ENCODE measurements at places on chromosomes 6 and 20.

- no peak for DNase-seq
Measured at GRCh38 chr20:45949542-45950329, 15.3 kb downstream of the PCIF1 start.

DNA sequence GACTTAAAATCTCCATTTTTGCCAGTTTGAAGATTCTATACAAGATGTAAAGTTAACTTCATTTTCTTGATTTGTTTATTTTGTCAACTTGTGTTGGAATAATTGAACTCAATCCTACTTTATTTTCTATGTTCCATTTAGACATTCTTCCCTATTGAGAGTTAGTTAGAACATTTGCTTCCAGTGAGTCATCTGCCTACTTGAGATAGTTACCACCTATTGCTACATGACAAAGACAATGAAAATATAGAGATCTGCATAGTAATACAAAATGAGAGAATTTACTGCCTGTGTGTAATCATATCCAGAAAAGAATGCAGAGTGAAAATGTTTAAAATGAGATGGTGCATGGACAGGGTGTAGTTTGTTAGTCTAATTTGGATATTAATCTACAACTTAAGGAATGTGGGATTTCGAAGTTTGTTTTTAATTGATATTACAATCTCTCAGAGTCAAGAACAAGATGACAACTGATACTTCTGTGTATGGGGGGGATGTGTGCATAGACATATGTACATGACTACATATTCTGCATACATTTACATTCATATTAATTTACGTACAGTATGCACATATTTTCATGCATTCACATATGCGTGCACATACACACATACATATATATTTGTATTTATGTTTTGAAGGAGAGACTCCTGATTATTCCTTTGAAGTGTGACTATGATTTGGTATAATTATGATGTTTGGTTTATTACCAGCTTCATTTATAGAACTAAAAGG lies 420.1 kb downstream of the NKAIN2 start:
- no peak for DNase-seq

DNA sequence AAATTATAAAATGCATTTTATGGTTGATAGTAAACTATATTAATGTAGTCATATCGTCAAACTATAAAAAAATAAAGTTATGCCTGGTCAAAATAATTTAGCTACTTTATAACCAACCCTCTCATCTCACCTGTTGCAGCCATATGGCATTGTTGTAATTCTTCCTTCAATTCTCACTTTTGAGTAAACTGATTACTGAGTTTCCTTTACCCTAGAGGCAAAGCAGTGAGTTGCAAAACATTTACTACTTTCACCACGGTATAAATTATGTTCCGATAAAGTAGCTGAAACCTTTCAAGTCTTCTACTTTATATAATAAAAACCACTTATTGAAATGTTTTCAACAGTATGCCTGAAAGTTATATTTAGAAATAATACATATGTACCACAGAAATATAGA lies 113.8 kb downstream of the AHI1 start:
- no peak for DNase-seq

DNA sequence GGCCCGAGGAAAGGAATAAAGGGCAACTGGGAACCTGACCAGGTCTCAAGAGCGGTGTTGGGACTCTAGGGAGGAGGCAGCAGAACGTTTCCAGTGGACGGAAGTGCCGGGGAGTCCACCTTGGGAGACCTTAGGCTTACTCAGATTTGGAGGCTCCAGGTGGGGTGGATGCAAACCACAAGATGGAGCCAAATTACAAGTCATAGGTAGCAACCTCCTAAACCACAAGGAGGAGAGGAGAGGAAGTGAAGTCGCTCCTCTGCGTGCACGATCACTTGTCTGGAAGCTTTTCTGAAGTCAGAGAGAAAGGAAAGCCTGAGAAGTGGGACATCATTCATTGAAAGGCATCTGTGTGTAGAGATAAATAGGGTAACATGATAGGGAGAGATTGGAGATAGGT lies 9.3 kb downstream of the HLA-DOA start:
- DNase-seq = no peak

- no peak for DNase-seq
Measured at GRCh38 chr6:39137245-39137644, 22.3 kb upstream of the SAYSD1 start.

DNA sequence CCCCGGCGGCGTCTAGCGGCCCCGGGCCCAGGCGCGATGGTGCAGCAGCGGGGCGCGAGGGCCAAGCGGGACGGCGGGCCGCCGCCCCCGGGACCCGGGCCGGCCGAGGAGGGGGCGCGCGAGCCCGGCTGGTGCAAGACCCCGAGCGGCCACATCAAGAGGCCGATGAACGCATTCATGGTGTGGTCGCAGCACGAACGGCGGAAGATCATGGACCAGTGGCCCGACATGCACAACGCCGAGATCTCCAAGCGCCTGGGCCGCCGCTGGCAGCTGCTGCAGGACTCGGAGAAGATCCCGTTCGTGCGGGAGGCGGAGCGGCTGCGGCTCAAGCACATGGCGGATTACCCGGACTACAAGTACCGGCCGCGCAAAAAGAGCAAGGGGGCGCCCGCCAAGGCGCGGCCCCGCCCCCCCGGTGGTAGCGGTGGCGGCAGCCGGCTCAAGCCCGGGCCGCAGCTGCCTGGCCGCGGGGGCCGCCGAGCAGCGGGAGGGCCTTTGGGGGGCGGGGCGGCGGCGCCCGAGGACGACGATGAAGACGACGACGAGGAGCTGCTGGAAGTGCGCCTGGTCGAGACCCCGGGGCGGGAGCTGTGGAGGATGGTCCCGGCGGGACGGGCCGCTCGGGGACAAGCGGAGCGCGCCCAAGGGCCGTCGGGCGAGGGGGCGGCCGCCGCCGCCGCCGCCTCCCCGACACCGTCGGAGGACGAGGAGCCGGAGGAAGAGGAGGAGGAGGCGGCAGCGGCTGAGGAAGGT lies 715 bp downstream of the SOX12 start:
- no peak for DNase-seq

DNA sequence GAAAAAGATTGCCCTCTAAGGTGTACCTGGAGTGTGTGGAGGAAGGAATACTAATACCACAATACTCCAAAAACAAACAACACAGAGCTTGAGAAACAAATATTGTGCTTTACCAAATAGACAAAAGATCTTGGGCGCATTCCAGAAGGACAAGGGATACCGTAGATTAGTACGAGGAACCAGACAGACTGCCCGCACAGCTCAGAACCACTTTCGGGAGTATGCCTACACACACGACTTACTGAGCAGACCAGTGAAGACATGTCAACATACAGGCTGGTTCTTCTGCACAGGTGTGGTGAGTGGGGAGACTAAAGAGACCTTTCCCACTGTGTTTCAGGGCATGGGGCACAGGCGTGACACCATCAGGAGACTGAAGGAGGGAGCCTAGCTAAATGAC lies 15.8 kb upstream of the FOXQ1 start:
- DNase-seq = no peak

DNA sequence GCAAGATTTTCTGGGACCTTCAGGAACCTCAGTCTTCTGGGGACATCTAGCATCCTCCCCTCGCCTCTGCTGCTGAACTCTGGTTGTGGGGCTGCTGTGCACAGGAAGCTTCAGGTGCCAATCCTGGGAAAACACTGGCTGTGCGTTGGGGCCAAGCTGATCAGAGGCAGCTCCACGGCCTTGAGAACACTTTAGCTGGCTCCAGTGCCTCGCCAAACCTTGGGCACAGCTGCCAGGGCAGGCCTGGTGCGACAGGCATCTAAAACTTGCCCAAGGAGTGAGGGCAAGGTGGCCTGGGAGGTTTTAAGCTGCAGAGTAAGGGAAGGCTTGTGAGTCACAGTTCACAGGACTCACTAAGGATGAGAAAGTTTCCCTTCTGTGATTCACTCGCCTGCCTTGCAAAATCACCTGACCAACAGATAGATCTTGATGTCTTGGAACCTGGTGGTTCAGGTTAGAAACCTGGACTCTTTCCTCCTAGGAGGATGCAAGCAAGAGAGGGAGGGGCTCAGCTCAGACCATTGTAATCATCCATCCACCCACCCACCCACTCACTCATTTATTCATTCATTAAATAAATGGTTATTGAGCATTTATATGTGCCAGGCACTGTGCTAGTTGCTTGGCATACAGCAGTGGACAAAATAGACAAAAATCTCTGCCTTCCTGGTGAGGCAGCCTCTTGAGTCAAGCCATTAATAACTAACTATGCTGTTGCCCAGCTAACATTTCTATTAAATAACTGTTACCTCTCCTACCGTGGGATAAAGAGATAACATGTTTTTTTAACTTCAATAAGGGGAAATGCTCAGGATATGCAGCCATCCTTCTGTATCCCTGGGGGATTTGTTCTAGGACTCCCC lies 2.5 kb upstream of the SPATS1 start:
- DNase-seq = no peak

- peak; percentile 97 for DNase-seq
Measured at GRCh38 chr20:325045-325888, at the start of gene SOX12. Gene SOX12, plus strand, starts transcription at chr20:325552. Its CDS starts 373 bp downstream, at chr20:325925.

DNA sequence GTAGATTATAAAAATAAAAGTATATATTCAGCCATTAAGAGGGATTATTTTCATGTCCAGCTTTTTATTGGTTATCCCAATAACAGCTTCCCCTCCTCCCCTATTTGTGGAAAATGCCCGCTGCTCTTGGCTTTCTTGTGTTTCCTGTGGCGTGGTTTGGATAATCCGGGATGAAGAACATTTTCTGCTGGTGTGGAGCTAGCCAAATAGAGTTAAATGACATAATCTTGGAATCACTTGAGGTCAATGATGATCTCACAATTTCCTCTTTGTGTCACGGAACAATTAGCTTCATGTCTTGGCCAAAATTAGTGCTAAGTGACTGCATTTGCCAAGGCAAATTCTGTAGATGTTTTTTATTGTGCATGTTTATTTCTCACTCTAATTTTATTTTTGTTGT lies 394.0 kb downstream of the LAMA2 start:
- DNase-seq = no peak

DNA sequence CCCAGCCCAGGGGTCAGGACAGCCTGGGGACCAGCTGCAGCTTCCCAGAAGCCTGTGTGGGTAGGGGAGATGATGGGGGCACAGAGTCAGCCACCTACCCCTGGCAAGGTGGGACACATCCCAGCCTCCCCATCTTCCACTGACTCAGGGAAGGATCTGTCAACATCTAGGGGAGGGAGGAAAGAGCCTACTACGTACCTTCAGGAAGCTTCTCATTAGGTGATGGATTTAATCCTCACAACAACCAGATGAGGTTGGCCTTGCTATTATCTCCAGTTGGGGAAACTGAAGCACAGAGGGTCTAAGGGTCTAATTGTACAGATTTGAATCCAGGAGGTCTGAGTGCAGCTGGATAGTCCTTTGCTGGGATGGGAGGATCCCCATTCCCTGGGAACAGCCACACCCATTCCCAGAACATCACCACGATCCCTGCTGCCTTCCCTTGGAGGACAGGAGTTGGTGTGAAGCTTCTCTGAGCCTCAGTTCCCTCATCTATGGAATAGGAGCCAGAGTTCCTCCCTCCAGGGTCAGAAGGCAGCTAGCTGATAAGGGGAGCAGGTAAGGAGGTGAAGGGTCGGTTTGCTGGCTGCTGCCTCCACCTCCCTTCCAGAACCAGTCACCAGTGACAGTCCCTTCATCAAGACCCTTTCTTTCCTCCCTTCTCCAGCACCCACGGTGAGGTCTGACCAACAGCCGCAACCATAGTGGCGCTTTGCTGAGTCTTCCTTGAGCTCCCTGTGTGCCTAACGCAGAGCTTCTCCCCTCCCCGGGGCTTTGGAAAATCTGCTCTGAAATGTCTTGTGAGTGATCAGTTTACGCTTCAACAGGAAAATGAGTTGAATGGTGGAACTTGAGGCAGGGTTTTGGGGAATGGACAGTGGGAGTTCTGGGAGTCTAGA lies 56.8 kb downstream of the CEBPB start:
- DNase-seq = no peak

GRCh38 chr20:45772693-45773092 lies 19.0 kb downstream of the WFDC3 start:
- no peak for DNase-seq

GRCh38 chr6:170212051-170212756 lies 78.7 kb downstream of the DLL1 start:
- DNase-seq = no peak

DNA sequence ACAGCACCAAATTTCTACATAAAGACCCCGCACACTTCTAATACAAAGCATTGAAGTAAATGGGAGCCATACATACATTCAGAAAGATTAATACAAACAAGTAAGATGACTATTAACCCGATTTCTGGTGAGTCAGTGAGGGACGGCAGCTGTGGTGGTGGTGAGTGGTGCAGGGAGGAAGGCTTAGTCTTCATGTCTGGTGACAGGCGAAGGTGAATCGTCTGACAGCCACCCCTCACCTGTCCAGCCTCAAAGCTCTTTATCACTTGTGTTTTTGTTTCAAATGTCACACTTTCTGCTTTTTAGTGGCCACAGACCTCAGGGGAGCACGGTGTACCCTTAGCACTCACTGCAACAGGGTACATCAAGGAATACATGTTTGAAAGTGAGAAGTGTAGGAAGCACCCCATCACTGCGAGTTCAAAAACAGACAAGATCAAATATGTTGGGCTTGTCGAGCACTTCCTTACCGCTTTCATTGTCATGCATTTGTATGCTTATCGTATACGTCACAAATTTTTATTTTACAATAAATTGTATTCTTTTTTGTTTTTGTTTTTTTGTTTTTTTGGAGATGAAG lies 63.5 kb downstream of the IRF4 start:
- peak; percentile 39 for DNase-seq

DNA sequence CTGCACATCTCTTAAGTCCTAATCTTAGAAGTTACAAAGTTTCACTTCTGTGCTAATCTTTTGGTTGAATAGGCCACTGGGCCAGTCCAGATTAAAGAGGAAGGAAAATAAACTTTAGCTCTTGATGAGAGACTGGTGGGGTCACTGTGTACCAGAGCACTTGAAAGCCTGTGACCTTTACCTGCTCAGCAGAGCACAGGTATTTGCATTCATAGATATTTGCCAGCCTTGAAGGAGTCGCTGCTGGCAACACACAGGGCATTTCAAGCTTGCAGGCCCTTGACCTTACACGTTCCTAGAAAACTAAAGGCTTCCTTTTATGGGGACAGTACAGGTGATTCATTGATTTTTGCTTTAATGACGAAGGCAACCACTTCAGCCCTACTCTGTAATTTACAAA lies 108.4 kb upstream of the SLC22A23 start:
- no peak for DNase-seq

DNA sequence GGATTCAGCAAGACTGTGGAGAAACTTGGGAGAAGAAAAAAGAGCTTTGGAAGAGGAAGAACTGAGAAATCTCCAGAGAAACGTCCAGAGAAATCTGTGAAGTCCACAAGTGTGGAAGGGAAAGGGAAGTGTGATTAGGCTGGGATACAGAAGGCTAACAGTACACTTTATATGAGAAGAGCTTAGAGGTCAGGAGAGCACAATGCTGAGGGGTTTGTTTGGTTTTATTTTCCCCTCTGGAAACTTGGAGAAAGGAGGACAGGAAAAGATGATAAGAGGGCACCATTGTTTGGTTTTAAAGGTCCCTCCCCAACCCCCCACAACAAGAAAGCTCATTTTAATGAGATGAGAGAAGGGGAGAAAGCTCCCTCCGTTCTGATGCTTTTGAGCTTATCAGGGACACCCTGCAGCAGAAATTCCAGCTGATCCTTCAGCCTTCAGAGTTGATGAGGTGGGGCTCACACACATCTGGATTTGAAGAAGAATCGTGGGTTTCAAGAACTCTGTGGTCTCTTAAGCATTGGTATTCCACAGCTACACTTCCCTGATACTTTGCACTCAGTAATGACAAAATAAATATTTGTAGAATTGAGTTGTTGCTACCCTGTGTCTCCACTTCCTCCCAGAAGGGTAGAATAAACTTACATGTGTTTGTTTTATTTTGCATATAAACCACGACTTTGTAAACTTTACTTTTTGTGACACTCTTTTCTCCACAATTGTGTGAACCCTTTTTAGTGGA lies 1.9 kb downstream of the NT5E start:
- no peak for DNase-seq
